ENCODE measurements at places on chromosomes 1 and 21.

GRCh38 chr21:44319407-44320065 lies 19.7 kb downstream of the CFAP410 start:
- DNase-seq: no peak

GRCh38 chr1:90957497-90957896 lies 64.3 kb downstream of the ZNF644 start:
- DNase-seq: no peak

DNA sequence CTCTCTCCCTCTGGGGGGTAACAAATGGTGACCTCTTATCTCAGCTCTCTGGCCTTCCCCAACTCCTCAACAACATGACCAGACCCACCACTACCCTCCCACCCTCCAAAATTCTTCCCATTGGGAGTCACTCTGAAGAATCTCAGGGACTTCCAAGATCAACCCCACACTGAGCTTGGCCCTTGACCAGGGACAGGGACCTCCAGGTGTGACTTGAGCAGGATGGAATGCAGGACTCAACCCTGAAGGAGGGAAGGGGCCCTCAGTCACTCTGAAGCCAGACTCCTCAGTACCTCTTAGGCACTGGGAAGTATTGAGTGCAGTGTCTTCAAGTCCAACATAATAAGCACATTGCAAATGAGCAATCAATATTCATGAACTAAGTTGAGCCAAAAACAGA lies 1.9 kb downstream of the CASQ1 start:
- DNase-seq: no peak

DNA sequence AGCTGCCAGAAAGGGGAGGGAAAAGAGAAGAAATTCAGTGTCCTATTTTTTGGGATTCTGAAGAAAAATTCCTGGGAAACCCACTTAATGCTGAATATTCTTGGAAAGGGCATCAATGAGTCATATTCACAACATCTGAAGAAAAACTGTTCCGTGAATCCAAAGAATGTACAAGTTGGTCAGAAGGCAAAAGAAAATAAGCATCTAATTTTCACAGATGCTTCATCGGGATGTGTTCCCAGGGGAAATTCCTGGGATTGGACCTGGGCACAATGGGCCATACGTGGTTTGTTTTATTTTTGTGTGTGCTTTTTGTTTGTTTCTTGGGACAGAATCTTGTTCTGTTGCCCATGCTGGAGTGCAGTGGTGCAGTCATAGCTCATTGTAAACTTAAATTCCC lies 112.2 kb downstream of the MAP3K21 start:
- no peak for DNase-seq

GRCh38 chr1:246602194-246602593 lies 35.9 kb downstream of the CNST start:
- DNase-seq: no peak

DNA sequence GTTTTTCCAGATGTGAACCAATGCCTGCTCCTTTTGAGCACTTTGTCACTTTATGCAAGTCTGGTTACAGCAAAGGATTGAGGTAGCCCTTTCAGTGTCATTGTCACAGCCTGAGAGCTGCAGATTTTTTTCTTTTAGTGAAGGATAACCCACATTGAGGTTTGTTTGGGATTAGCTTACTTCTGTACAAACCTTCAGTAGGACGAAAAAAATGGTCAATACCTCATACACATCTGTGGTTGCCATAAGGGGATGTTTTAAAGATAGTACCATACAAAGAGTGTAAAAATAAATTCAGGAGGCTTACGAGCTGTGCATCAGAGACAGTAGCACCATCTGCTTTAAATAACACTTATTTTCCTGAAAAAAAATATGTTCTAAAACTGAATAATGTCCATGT lies 566.0 kb downstream of the AJAP1 start:
- no peak for DNase-seq

- no peak for DNase-seq
Observed at GRCh38 chr1:24027838-24028468, 47.8 kb upstream of the SRSF10 start.

DNA sequence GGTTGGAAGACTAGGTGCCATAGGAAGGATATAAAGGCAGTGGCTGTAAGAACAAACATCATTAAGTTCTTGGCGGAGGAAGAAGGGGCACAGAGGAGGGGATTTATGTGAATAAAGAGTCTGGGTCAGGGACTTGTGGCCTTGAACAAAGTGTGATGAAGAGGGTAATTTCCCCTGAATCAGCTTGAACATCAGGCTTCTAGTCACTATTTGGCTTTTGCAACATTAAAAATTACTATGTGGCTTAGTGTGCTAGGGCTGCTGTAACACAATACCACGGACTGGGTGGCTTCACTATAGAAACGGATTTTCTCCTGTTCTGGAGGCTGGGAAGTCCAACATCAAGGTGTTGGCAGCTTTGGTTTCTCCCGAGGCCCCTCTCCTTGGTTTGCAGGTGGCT lies 70.5 kb upstream of the CNIH3 start:
- DNase-seq: no peak

GRCh38 chr1:199083680-199084079 lies 444.8 kb downstream of the PTPRC start:
- no peak for DNase-seq

DNA sequence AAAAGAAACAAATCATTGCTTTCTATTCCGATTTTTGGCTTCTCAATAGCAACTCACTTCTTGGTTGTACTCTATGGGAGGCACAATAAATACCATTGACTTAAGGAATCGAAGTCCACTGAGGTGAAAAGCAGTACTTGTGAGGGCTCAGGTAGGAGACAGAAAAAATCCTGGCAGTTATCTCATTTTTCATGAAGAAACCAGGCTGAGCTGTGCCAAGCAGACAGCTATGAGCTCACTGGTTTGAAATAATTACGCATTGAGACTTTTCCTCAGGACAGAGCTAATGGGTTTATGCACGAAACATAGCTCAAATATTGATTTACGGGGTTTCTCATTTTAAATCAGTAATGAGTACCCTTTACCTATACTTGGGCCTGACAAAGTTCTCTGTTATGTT lies 18.5 kb downstream of the COLGALT2 start:
- no peak for DNase-seq

- DNase-seq: no peak
Observed at GRCh38 chr1:118902711-118903191, 85.4 kb downstream of the TBX15 start.

- DNase-seq: no peak
Observed at GRCh38 chr1:44256762-44257554, 43.7 kb downstream of the DMAP1 start.

GRCh38 chr1:25906644-25907300 lies 553 bp upstream of the STMN1 start:
- DNase-seq: peak; percentile 26

GRCh38 chr1:111275079-111275478 lies 15.6 kb upstream of the CHIA start:
- peak; percentile 62 for DNase-seq

DNA sequence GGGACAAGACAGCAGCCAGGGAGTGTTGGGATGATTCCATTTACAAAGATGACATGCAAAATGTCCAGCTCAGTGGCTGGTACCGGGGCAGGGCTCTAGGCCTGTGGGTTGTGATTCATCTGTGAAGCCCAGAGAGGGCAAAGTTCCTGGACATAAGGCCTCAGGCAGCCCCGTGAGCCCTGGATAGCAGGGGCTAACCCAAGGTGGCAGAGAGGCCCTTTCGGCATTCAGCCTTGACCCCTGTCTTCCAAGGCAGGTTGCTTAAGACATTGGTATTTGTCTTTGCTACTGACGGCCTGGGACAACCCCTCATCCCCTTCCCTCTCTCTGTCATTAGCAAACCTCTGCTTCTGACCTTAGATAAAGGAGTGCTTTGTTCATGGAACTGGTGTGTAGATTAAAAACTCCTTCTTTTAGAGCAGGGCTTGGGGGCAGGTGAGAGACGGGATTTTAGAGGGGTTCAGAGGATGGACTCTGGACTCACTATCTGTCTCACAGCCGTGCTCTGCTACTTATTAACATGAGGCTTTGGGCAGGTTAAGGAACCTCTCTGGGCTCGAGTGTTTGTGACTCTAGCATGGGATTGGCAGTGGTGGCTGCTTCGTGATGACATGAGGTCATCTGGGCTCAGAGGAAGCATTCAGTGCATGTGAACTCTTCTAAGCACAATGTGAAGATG lies 36.3 kb downstream of the TMEM51 start:
- DNase-seq: no peak

DNA sequence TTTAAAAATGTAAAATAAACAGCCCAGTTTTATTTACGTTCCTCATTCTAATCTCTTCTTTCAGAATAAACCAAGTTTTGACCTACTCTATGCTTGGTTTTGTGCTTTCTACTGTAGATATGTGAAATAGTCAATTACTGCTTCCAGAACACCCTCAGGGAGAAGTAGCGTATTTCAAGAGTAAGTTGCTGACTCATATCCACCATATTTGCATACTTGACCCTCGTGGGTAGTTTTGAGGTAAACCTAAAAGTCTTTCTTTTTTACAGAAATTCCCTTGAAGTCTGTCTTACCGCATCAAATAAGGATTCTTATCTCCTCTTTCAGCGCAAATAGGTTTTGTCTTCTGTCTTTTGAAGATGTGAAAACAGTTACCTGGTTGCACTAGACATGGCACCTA lies 1.4 kb upstream of the OR2L3 start:
- DNase-seq: no peak

- no peak for DNase-seq
Observed at GRCh38 chr1:77824079-77824478, 44.6 kb downstream of the MIGA1 start.

DNA sequence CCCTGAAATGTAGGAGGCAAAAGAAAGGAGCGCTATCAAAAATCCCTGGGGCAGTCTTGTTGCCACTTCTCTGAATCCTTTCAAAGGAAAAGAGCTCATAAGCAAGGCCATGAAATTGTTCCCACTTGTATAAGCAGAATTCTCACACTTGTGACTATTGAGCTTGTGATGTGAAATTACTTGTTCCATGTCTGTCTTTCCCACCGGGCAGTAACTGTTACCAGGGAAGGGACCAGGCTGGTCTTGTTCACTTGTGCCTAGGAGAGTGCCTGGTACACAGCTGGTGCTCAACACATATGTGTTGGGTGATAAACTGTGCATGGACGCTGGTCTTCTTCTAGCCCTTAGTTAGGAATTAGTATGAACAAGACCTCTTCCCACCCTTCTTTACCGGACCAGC lies 150.6 kb downstream of the CDC7 start:
- no peak for DNase-seq

DNA sequence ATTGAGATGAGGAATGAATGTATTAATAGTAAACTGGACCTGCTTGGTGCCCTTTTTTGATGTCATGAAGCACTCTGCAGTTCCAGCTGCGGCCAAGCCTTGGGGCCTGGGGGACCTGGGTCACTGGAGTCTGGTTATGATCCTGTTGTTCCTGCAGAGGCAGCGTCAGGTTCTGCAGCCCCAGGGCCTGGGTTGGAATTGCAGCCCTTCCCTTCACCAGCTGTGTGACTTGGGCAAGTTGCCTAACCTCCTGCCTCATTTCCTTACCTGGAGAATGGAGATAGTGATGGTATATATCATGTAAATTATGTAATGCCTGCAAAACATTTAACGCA lies 9.1 kb upstream of the ATP5PO start:
- no peak for DNase-seq
